ENCODE measurements at places on chromosomes 7 and 10. TPM values are rescaled to one million over a fixed set of nuclear protein-coding genes. Genes with fewer than 3 reads are reported as not detected.

DNA sequence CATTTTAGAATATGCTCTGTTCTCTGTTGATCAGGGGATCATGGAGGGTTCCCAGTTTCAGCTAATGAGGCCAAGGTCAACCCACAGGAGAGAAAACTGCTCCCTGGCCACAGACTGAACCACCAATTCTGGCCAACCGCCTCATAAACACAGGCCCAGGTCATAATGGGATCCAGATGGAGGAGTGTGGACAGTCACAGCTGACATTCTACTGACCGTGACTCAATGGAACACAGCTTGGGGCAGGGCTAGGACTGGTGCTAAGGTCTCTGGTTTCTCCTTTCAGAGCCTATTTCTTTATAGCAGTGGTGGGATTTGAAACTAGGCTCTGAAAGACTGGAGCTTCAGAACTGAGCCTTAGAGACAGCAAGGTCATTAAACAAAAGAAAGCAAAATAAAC is 68.3 kb downstream of the HIPK2 start:
- no peak for DNase-seq

DNA sequence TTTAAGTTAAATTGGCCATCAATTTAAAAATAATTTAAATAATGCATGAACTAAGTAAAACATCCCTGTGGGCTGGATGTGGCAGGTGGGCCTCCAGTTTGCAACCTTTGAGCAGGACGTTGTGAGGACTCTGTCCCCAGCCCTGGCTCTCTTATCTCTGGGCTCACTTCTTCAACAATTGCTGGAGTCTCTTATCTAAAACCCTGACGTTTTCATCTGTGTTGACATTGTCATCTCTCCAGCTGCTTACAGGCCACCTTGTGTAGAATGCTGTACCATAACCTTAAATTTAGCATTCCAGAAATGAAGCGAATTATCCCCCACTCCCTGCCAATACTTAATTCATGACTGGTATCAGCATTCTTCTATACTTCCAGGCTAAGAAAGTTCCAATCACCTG is 3.2 kb upstream of the KIF5B start:
- no peak for DNase-seq

The SEMA3D gene
- total RNA-seq: 3.4 TPM

GRCh38 chr7:41538810-41539724 is 163.8 kb downstream of the INHBA start:
- DNase-seq: no peak

DNA sequence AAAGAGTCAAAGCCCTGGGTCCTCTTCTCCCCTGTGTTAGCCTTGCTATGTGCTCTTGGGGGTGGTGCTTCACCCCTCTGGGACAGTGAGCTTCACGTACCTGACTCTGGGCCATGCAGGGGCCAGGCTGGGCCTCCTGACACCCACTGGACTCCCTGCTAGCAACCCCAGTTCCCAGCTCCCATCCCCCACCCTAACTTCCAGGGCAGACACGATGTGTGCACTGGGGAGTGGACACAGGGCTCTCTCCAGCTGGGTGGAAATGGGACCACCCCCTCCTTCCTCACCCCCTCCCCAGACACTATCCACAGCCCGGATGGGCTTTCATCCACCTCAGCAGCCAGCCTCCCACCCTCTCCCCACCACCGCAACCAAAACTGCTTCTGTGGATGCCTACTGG is 113.0 kb upstream of the ZNF479 start:
- DNase-seq: no peak

GRCh38 chr10:818526-819220 is 112.8 kb downstream of the LARP4B start:
- DNase-seq: no peak

The SLC18A3 gene
- not detected for total RNA-seq

GRCh38 chr7:66664590-66665293 is 36.1 kb downstream of the KCTD7 start:
- no peak for DNase-seq

The DBNL gene
- total RNA-seq: 171 TPM

DNA sequence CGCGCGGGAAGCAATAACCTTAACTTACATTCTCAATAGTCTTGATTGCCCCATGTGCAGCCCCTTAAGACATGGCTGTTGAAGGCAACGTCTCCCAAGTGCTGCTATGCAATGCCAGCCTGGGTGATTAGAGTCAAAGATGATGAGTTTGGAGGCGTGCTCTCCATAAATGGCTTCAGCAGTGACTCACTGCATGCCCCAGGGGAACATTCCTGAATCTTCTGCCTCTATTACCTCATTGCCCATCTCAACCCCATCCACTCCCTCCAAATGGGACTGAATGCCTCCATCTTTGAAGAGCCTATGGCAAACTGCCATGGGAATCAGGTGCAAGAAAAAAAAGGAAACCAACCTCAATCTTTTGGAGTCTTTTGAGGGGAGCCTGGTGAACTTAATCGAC is 282.8 kb downstream of the SNX10 start:
- peak; percentile 26 for DNase-seq

DNA sequence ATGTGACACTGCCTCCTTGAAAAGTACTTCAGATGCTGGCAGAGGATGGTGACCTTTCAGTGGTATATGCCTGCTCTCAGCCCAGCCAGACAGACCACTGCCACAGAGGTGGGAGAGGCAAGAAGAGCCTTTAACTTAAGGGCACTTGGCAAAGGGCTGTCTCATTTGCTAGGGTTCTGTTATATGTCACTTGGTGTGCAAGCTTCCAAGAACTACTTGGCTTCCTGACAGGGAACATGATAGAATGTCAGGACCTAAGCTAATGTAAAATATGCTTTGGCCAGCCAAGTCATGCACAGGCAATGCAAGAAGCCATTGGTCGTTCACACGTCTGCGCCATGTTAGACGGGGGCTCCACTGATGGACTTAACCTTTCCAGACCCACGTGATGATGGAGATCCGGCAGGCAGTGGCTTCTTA is 54.7 kb downstream of the RBM20 start:
- DNase-seq: no peak

The GRID2IP gene
- 0.22 TPM for total RNA-seq

DNA sequence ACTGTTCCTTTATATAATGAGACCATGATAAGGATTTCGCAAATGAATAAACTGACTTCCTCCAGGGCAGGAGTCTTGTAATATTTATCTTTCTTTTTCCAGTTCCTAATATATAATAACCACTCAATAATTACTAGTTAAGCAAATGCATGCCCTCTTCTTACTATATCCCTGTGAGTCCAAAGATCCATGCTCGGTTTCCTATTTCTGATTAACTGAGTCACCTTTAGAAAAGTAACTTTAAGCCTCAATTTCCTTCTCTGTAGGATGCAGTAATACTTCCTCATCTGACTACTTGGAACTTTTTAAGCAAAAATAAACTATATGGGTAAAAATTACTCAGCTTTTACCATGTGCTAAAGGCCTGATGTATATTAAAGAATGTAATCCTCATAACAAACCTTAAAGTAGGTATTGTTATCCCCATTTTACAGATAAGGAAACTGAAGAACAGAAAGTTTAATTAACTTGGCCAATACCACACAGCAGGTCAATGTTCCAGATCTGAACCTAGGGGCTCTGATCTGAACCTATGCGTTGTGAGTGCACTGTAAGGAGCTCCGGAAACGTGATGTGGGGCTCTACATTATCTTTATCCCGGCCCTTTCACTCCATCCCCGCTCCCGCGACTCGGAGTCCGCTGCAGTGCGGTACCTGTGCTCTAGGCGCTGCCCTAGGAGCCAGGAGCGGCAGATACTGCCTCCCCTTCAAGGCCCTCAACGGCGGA is 458 bp downstream of the COX15 start:
- DNase-seq: no peak

The NPFFR1 gene
- total RNA-seq: not detected

GRCh38 chr10:14173706-14174594 is 156.8 kb downstream of the FRMD4A start:
- peak; percentile 33 for DNase-seq
